A375 (cell line): ENCODE measurements at places on chromosomes 16 and 17. TPM values are rescaled to one million over a fixed set of nuclear protein-coding genes. Genes with fewer than 3 reads are reported as not detected.

Gene AATF
- 109 and 116 TPM in 2 replicates for total RNA-seq

Gene POLR2C
- total RNA-seq, result 167 and 186 TPM in 2 replicates

Gene UBE2O
- total RNA-seq, result 26.1 TPM in 2 replicates

Gene KRT33B
- 0.29 TPM in 1 of 2 replicates, not detected in the other for total RNA-seq

Gene CTNS
- total RNA-seq, result 6.5 and 11.2 TPM in 2 replicates

Gene C16orf82
- total RNA-seq, result not detected in 2 replicates

Gene C17orf100
- 0.15 and 0.45 TPM in 2 replicates for total RNA-seq

Gene TLCD3A
- 20.8 and 27.3 TPM in 2 replicates for total RNA-seq

Gene AKAP1
- total RNA-seq, result 64.4 and 79.2 TPM in 2 replicates

Gene TEX14
- total RNA-seq, result 0.11 and 1.2 TPM in 2 replicates

Gene ITGAL
- total RNA-seq, result not detected in 2 replicates

Gene C16orf89
- not detected in 2 replicates for total RNA-seq

Gene KRT39
- total RNA-seq, result not detected in 2 replicates

Gene ARHGAP44
- total RNA-seq, result 2.5 and 4.5 TPM in 2 replicates

Gene PRAC2
- total RNA-seq, result not detected in 2 replicates

Gene FBXO39
- total RNA-seq, result not detected in 2 replicates

Gene MYH11
- not detected in 2 replicates for total RNA-seq

Gene SECTM1
- 15.3 and 22.8 TPM in 2 replicates for total RNA-seq

Gene SLC9A5
- total RNA-seq, result 2.5 and 2.9 TPM in 2 replicates
